ENCODE measurements at places on chromosomes 3 and 15. TPM values are rescaled to one million over a fixed set of nuclear protein-coding genes. Genes with fewer than 3 reads are reported as not detected.

GPR62 gene
- total RNA-seq: not detected

SLC51A gene
- not detected for total RNA-seq

PP2D1 gene
- not detected for total RNA-seq

UROC1 gene
- total RNA-seq: not detected

ERICH6 gene
- total RNA-seq: not detected

FAM219B gene
- 41.3 TPM for total RNA-seq

PIERCE2 gene
- total RNA-seq: 4.2 TPM

PAQR5 gene
- 97.0 TPM for total RNA-seq

LRRC34 gene
- not detected for total RNA-seq

PEX11A gene
- total RNA-seq: 6.7 TPM

BNC1 gene
- 0.72 TPM for total RNA-seq

MAP1A gene
- 0.57 TPM for total RNA-seq

LEKR1 gene
- total RNA-seq: 0.73 TPM

DET1 gene
- 5.8 TPM for total RNA-seq

LIPH gene
- 5.1 TPM for total RNA-seq

SLC9C1 gene
- not detected for total RNA-seq

CELSR3 gene
- total RNA-seq: 4.4 TPM

CPN2 gene
- total RNA-seq: not detected

DPPA2 gene
- total RNA-seq: not detected

GOLGA8J gene
- 0.12 TPM for total RNA-seq

ZNF148 gene
- 9.3 TPM for total RNA-seq

CGGBP1 gene
- 39.1 TPM for total RNA-seq

C3orf85 gene
- not detected for total RNA-seq

CYFIP1 gene
- 89.0 TPM for total RNA-seq

CTXND1 gene
- not detected for total RNA-seq

B3GALNT1 gene
- total RNA-seq: 0.08 TPM

GOLGA6B gene
- not detected for total RNA-seq

NANOGP8 gene
- not detected for total RNA-seq

MESP2 gene
- 0.42 TPM for total RNA-seq

GDPGP1 gene
- total RNA-seq: 4.3 TPM

MORC1 gene
- total RNA-seq: not detected

TMEM115 gene
- 48.4 TPM for total RNA-seq

HIGD2B gene
- not detected for total RNA-seq

ONECUT1 gene
- total RNA-seq: 0.16 TPM

TPM1 gene
- total RNA-seq: 500 TPM

TIGIT gene
- total RNA-seq: not detected

SLMAP gene
- 21.0 TPM for total RNA-seq

FMN1 gene
- 0.38 TPM for total RNA-seq

TTLL13 gene
- 0.12 TPM for total RNA-seq

PPP1R14D gene
- 0.33 TPM for total RNA-seq

CHSY1 gene
- total RNA-seq: 27.4 TPM
